ENCODE measurements at places on chromosomes 2 and 18.

DNA sequence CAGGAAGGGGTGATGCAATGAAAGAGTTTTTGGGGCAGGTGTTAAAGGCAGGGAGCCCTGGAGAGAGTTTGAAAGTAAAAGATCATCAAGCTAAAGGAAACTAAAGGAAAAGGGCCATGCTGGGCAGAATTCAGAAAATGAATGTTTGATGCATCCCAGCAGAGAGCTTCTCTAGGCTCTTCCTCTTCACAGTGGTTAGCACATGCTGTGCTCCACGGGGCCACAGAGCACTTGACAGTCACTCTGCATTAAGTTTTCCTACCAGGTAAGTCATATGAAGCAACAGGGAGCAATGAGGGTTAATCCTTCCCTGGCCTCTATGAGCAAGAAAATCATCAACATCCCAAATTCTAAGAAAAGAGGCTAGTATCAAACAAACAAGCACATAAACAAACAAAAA is 895.2 kb downstream of the TRIB2 start:
- DNase-seq: no peak

GRCh38 chr2:135265960-135266490 is 213.9 kb downstream of the RAB3GAP1 start:
- DNase-seq: no peak

GRCh38 chr18:9638886-9639285 is 24.5 kb upstream of the PPP4R1 start:
- no peak for DNase-seq

DNA sequence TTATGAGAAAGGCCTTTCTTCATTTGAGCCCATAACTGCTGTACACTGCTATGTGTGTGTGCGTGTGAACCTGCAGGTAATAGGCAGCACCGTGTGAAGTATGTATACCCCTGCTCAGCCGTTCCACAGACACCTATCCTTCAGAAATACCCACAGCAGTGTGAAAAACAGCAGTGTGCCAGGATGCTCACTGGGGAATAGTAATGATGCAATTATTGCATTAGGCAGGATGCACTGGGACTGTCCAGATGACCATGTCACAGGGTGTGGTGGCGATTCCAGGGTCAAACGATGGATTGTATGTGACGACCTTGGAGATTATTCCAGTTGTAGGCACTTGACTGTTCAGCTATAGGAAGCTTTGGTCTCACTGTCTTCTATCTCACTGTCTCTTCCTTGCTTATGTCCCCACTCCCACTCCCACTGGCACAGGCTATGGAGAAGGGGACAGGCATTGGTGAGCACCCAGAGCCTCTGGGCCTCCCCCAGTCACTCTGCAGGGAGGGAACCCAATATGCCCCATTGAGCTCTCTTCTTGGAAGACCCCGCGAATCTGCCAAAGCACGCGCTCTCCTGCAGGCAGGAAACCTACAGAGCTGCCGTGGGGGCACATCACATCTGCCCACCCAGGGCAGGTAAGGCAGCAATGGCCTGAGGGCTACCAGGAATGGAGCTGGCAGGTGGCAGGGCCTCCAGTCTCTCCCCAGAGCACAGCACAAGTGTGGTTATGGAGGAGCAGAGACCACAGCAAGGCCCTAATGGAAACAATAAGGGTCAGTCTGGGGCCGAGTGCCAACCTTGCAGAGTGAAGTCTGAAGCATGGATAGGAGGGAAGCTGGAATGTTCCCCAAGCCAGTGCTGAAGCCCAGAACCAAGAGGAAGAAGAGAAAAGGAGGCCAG is 518.9 kb upstream of the RAB6C start:
- no peak for DNase-seq

DNA sequence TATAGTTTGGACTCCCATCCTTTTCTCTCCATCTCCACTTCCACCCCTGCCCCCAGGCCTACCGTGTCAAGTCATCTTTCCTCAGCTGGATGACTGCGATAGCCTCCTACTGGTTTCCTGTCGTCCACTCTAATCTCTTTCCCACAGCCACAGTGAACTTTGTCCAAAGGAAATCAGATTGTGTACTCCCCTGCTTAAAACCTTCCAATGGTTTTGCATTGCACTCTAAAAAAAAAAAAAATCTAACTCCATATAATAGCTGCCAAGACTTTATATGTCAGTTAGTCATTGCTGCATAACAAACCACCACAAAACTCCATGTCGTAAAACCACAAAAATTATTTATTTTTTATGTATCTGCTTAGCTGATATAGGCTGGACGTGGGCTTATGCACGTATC is 160.2 kb upstream of the CCDC68 start:
- DNase-seq: no peak

DNA sequence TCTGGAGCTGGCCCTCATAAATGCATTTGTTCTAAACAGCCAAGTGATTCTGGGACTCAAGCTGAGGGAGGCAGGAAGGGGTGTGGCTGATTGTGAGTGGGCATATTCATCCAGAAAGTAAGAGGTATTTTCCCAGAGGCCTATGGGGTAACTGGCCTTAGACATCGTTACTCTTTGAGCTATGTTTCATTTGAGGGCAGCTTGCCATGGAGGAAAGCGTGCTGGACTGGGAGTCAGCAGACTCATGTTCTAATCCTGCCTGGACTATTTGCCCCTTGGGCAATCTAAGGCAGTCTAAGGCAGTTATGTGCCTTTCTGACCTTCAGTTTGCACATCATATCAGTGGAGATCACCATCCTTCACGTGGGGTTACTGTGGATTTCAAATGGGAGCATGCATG is 93.5 kb upstream of the SLC14A2 start:
- no peak for DNase-seq

- no peak for DNase-seq
Measured at GRCh38 chr18:567122-567521, 13.1 kb upstream of the CETN1 start.

- DNase-seq: no peak
Measured at GRCh38 chr2:35822716-35823115, 532.9 kb upstream of the CRIM1 start.

DNA sequence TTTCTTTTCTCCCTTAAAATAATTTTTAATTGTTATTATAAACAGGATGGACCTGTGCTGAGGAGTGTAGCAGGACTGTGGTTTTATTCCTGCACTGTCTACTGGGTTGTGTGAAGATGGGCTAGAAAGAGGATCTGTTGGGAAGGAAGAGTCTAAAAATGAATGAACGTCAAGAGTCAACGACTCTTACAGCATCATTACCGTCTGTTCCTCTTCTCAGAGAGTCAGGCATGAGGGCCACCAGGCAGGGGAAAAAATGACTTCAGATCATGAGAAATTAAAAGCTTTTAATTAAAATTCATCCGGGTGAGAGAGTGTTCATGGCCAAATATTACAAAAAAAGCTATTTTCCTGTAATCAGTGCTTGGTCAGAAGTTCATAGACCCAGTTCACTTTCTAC is 32.6 kb downstream of the SRSF7 start:
- no peak for DNase-seq

Data from suppressor macrophage (primary cell).